ENCODE measurements at places on chromosomes 7 and 10.
A peak's percentile ranks its signal among the peaks of the same experiment; 100 is the strongest.

DNA sequence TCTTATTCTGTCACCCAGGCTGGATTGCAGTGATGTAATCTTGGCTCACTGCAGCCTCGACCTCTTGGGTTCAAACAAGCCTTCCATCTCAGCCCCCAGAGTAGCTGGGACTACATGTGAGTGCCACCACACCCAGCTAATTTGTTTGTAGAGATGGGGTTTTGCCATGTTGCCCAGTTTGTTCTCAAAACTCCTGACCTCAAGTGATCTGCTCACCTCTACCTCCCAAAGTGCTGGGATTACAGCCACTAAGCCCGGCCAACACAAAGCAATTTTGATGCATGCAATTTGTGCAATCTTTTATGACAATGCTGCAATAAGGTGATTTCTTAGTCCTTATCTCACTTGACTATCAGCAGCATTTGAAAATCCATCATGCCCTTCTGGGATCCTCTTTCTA, 333.1 kb downstream of the FRMD4A start:
- DNase-seq, result no peak

DNA sequence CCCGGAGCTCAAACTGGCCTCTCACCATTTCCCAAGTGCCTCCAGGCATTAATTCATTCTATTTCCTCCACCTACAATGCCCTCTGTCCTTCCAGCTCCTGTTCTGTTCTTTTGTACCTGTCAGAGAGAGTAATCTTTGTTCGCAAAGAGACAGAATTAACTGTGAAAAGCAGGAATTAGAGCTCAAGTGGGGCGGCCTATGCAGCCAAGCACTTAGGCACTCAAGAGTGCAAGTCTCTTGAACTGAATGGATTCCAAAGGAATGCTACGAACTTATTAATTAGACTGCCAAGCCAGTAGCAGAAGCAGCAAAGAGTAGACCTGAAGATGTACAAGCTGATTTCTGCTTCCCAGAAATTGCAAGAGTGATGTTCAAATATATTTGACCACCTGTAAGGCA, 338.3 kb upstream of the AUTS2 start:
- no peak for DNase-seq

GRCh38 chr7:20146451-20146850, 70.7 kb downstream of the MACC1 start:
- peak; percentile 3 for DNase-seq

GRCh38 chr10:101967119-101967518, 88.9 kb downstream of the ARMH3 start:
- DNase-seq, result no peak

- no peak for DNase-seq
These were observed 703 bp downstream of the RBP3 start for GRCh38 chr10:47348661-47349470.

- no peak for DNase-seq
These were observed 39.2 kb downstream of the INPP5A start for GRCh38 chr10:132576671-132577349.

DNA sequence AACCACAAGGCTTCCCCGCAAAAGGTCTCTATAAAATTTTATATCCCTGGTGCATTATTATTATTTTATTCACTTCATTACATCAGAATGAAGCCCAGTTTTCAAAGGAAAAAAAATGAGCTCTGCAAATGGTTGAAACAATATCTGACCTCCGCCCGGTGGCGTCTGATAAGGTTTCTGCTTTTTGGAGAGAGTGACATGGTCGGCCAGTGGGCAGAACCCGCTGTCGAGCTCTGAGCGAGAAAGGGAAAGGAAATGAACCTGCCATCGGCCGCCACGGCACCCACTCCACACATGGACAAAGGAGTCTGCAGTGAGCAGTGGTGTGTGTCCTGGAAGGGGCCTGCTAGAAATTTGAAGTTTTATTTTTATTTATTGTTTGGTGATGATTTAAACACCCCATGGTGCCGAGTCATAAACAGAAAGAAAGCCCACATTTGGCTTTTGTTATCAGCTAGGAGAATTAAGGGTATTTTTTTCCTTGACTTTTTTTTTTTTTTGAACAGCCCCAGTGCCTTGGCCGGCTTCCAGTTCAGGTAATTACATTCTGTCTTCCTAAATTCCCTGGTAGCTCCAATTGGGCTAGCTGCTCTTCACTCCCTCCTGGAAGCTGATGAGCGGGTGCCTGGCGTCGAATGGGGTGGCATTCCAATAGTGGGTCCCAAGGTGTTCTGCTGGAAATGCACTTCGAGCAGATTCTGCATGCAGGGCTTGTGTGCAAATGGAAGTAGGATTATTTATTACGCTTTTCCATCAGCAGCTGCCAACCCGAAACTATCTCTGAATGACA, 149.4 kb upstream of the MKI67 start:
- no peak for DNase-seq

- no peak for DNase-seq
These were observed 106.4 kb downstream of the CAMK1D start for GRCh38 chr10:12455766-12456165.

DNA sequence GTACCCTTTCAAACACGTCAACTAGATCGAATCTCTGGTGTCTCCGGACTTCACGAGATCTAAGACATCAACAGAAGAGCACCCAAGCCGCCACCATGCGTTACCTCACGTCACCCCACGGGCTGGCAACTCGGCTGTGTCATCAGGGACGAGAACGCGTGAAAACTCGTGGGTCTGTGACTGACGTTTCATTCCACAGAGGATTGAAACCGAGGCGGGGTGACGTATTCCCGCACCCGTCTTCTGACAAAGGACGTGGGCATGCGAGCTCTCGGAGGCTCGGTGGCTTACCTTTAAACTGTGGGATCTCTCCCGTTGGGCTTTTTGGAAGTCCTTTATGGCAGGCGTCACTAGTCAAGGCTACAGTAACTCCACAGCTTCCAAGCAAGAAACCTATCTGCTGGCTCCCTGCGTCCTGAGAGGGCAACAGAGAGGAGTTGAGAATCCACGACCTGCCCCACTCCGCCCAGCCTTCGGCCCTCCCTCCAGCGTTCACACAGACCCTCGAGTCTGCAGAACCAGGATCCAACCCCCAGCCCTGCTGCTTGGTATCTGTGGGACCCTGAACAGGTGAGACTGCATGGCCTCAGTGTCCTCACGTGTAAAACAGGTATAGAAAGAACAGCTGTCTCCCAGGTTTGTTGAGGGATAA, 255.3 kb downstream of the ZMYND11 start:
- no peak for DNase-seq

DNA sequence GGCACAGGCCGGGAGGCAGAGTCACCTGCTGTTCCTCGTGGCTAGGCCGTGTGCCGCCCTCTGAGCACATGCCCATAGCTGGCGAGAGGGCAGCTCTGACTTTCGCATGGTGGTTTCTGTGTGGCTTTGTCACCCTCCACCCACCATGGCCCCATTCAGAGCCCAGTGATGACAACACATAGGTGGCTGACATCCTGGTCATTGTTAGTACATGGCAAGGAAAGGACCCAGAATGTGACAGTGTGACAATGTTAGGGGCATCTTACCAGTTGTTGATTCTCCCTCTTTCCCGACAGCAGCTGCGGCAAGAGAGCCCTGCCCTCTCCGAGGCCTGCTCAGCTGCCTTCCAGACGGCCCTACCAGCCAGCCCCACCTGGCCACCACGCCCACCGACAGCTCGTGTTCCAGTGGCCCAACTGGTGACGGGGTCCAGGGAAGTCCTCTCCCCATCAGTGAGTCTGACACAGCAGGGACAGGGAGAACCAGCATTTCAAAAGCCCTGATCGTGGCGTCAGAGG, 52.2 kb downstream of the ZNF467 start:
- no peak for DNase-seq

DNA sequence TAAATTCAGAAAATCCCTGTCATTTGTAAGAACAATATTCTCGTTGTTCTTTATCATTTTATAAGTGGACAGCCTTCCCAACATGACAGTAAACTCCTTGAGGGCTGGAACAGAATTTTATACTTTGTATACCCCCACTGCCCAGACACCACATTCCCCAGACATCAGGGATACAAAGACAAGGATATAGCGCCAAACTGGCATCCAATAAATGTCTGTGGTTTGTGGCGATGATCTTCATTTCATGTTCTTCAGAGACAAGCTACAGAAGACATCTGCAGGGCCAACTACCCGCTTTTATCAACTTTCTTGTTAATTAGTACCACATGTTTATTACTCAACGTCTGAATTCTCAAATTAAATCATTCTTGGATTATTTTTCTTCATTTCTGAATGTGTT, 155.9 kb downstream of the ATE1 start:
- DNase-seq, result no peak

- no peak for DNase-seq
These were observed 473.8 kb downstream of the KIF20B start for GRCh38 chr10:90175161-90175681.

DNA sequence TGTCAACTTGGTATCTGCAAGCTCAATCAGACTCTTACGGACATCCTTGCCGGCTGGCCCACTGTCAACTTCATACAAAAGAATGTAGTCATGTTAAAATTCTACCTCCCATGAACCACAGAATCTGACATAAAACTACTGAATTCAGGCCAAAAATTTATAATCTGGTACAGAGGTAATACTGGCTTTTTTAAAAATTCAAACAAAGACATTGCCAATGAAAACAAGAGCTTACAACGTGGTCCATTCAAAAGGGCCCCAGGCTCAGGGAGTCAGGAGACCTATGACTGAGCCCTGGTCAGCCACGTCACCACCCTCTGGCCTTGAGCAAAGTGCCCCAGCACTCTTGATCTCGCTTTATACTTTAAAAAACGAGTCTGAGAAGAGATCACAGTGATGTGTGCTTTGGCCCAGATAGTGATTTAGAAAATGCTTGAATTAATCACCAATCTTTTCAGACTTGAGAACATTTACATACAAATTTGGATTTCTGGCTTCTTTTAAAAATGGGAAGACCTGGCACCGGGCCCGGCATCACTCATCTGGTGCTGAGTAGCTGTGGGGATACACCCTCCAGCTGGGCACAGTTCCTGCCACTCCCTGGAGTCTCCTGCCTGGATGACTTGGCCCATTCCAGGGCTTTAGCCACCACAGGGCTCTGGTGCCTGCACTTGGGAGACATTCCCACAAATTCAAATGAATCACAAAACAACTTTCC, 94.1 kb downstream of the PIP4K2A start:
- DNase-seq, result peak; percentile 47

- DNase-seq, result no peak
These were observed 649.1 kb downstream of the INHBA start for GRCh38 chr7:41053820-41054219.

GRCh38 chr7:20440472-20441105, 109.9 kb downstream of the ITGB8 start:
- DNase-seq, result no peak

DNA sequence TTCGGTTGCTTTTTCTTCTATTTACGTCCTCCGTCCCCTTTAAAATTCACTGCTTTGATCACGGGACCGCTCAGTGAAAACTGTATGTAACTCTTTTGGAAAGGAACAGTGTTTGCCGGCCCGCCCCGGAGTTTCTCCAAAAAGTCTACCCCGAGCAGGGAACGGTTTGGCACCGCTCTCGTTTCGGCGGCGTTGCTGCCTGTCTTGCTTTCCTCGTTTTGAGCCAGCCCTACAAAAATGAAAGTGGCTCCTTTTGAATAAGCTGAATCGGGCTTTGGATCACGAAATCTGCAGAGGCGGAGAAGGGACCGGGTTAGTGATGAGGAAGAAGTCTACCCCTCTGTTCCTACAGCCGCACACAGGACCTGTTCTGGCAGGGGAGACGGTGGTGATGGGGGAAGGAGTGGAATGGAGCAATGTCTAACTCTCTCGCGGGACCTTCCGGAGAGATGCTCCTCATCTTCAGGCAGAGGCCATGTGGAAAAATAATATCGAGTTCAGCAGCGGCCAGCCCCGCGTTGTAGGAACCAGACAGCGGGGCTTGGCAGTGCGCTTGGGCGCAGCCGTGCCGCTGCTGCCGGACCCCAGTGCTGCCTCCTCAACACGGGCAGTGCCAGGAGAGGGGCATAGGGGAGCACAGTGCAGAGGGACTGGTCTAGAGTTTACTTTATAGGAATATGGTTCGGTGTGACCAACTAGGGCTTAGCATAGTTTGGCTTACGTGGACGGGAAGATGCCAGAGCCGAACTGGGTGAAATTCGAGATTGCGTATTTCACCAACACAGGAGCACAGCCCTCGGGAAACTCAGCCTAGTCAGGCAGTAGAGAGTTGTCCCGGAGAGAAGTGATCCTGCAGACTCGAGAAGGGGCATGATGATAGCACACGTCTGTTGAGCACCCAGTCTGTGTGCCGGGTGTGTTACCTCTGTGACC, 1.4 kb downstream of the HTRA1 start:
- peak; percentile 55 for DNase-seq

DNA sequence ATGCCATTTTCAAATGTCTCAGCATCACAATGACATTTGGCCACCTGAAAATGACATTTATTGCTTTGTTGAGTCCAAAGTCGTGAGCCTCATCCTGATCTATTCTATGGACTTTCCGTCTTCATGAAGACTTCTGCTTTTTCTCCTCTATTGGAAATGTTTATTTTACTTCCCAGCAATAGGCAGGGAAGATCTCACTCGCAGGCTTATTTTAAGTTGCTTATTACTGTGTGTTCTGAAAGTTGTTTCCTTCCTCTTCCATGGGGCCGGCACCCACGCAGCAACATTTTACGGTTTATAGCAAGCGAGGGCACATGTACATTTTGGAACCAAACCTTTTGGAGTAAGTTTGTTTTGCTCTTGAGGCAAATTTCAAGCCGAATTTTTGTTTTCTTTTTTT, 221.0 kb upstream of the KLF6 start:
- no peak for DNase-seq

- no peak for DNase-seq
These were observed 33.7 kb downstream of the STAMBPL1 start for GRCh38 chr10:88913788-88914187.

GRCh38 chr10:4670737-4671136, 155.3 kb upstream of the AKR1E2 start:
- DNase-seq, result no peak

- DNase-seq, result no peak
These were observed 606.6 kb upstream of the LRRN3 start for GRCh38 chr7:110484356-110484755.

- no peak for DNase-seq
These were observed 55.9 kb downstream of the CFAP46 start for GRCh38 chr10:132886211-132887099.

- DNase-seq, result no peak
These were observed 28.5 kb downstream of the CCNY start for GRCh38 chr10:35364808-35365207.

DNA sequence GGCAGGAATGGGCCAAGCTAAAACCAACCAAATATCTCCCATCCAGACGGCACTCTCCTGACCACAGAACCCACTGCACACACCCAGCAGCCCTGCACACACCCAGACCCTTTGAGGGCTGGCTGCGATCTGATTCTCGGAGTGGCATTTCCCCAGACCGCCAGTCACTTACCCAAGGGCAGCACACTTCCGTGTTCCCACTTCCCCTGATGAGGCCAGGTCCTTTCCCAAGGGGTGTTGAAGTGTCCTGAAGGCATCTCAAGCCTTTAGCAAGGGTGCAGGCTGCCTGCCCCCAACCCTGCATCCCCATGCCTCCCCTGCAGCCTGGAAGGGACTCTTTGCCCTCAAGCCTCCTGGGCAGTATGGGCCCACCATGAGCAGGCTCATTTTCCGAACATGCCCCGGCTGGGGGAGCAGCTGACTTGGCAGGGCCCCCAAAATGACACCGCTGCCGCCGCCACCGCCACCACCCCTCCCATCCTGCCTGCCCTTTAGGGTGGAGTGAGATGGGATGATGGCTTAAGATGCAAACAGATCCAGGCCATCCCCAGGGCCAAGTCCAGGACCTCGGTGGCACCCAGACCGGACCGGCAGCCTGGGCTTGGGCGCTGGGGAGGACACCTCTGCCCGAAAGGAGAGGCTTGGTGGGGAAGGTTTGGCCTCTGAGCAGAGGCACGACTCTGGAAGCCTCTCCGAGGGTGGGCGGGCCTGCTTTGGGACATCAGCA, 159.8 kb downstream of the NRF1 start:
- no peak for DNase-seq
